CD4-positive, alpha-beta memory T cell (primary cell): ENCODE measurements at places on chromosomes 3 and 15. TPM values are rescaled to one million over a fixed set of nuclear protein-coding genes. Genes with fewer than 3 reads are reported as not detected.

DNA sequence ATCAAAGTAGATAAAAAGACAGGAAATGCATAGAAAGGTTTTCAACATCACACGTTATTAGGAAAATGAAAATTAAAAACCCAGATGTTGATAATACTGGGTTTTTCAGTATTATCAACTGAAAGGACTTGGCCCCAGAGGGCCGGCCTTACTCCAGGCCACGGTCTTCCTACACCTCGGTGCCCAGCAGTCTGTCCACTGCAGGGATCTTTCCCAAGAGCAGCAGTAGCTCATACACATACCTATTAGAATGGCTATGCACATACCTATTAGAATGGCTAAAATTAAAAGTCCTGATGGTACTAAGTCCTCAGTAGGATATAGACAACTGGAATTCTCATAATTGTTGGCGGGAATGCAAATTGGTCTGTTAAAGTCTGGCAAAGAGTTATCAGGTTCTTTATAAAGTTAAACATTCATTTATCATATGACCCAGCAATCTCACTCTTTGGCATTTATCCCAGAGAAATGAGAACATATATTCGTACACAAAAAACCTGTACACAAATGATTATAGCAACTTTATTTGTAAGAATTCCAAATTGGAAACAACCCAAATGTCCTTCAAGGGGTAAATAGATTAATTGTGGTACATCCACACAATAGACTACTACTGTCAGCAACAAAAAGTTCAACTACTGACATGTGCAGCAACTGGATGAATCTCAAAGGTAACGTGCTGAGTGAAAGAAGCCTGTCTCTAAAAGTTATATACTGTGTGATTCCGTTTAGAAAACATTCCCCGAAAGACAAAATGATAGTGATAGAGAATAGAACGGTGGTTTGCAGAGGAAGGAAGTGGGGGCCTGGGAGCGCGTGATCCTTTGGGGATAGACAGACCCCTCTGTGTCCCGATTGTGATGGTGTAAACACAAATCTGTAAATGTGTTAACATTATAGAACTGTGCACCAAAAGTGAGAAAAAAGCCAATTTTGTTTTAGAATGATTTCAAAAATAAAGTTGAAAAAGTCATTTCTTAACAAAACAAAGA is 62.3 kb downstream of the MCTP2 start:
- DNase-seq, result no peak
- H3K4me1 ChIP-seq, result no peaks in the 10 kb centered on the region
- no peaks in the 10 kb centered on the region for H3K36me3 ChIP-seq
- no peak overlapping the region for H3K4me3 ChIP-seq

DNA sequence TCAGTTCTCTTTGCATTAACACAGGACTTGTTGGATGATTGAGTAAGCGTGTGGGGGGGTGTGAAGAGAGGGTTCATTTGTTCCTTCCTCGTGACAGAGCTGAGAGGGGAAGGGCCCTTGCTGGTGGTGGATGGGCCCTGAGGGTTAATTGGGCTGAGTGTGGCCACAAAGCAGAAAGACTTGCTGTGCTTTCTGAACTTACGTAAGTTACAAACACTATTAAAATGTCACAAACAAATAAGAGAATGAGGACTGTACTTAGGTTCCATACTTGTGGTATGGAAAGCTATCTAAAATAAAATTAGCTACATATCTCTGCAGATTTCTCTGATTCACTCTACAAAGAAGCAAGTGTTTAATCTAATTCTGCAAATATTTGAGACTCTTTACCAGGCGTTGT is 231.3 kb downstream of the LPP start:
- H3K4me3 ChIP-seq, result no peak overlapping the region
- no peaks in the 10 kb centered on the region for H3K27me3 ChIP-seq
- H3K36me3 ChIP-seq, result no peaks in the 10 kb centered on the region
- H3K4me1 ChIP-seq, result peaks cover 6% of the 10 kb centered on the region
- no peak for DNase-seq
- no peak overlapping the region for H3K27ac ChIP-seq

GRCh38 chr3:110903771-110904519 is 167.7 kb upstream of the NECTIN3 start:
- H3K4me1 ChIP-seq, result no peaks in the 10 kb centered on the region
- no peak for DNase-seq
- H3K36me3 ChIP-seq, result no peaks in the 10 kb centered on the region
- no peak overlapping the region for H3K27ac ChIP-seq

ARL6IP5 gene
- polyA plus RNA-seq, result 953 TPM

DNA sequence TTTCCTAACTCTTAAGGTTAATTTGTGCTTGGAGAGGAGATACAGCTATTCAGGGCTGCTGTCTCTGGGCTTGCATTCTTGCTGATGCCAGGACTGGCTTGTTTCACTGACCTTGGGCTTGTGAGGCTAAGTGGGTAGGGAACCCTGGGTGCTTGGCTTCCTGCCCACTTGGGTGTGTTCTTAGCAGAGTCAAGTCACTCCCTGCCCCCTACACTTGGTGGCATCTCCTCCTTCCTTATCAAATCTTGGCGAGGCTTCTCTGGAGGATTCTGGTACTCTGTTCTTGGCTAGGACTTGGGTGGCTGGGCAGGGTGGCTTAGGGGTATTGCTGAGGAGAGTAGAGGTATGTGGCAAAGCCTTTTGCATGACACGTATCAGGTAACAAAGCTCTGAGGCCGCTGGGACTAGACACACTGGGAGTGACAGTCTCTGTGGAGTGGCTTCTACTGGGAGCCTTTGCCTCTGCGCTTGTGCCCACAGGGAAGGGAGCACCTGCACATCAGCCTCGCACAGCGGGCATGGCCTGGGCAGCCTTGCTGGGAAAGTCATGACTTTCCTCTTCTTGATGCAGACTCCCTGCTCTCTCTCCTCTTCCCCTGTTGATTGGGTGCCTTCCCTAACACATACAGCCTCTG is 41.8 kb downstream of the CHCHD6 start:
- no peak overlapping the region for H3K4me3 ChIP-seq
- no peaks in the 10 kb centered on the region for H3K27me3 ChIP-seq
- no peak for DNase-seq
- no peak overlapping the region for H3K27ac ChIP-seq
- no peaks in the 10 kb centered on the region for H3K4me1 ChIP-seq

IL17RE gene
- polyA plus RNA-seq, result 1.6 TPM

CLDN16 gene
- not detected for polyA plus RNA-seq

DNA sequence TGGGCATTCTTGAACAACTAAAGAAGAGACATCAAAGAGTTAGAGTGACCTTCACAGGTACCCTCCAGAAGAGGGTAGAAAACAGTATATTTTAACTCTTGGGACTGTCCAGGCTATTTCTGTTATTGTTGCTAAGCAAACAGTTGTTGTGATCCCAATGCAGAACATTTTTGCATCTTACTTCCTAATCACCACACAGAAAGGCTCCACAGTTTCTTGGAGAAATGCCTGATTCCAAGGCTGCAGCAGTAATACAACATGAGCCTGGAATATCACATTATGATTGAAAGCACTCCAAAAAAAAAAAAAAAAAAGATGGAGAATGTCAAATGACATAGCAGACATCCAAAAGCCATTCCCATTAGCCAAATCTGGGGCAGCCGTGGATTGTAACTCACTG is 195.6 kb downstream of the CTNNB1 start:
- H3K27ac ChIP-seq, result no peak overlapping the region
- H3K4me3 ChIP-seq, result no peak overlapping the region
- DNase-seq, result no peak

DNA sequence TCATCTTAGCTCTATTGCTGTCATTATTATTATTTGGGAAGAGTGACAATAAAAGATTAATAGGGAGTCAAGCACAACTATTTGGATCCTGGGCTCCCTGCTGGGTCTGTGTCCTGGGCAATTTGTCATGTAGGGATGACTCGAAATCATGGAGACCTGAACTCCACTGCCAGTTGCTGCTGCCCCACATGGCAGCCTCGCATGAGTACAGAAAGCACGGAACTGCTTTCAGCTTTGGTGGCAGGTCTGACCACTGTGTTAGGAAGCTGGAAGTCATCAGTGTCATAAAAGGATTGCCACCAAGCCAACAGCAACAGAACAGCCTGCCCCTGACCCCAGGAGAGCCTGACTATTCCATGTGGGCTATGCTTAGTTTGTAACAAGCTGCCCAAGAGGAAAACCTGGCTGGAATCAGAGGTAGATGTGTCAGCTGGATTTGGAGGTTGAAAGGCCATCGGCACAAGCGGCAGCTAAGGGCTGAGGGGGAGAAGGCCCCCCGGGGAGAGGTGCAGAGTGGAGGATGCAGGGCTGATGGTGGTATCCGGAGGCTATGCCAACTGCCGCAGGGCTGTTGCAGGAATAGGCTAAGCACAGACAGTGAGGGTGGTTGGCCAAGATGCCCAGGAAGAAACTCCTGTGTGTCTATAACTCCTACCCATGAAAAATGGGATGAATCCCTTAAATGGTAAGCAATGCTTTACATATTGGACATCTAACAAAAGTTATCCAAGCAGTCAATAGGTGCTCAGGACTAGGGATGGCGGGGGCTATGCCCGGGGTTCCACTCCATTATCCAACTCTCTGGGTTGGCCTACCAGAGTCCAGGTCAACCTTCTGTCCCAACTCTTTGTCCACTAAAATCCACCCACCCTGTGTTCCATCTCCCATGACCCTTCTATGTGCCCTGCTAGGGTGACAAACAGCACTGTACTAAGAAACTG is 291.6 kb downstream of the ADAMTS17 start:
- no peak overlapping the region for H3K4me3 ChIP-seq
- H3K27me3 ChIP-seq, result no peaks in the 10 kb centered on the region

GRCh38 chr3:20057612-20058180 is 17.4 kb downstream of the KAT2B start:
- peaks cover 68% of the 10 kb centered on the region for H3K4me1 ChIP-seq
- no peaks in the 10 kb centered on the region for H3K27me3 ChIP-seq
- DNase-seq, result no peak
- no peaks in the 10 kb centered on the region for H3K36me3 ChIP-seq

SPSB4 gene
- polyA plus RNA-seq, result not detected

PLCB2 gene
- polyA plus RNA-seq, result 22.6 TPM

WDR72 gene
- not detected for polyA plus RNA-seq

FLNB gene
- polyA plus RNA-seq, result 14.6 TPM

SLC28A1 gene
- polyA plus RNA-seq, result not detected

DNA sequence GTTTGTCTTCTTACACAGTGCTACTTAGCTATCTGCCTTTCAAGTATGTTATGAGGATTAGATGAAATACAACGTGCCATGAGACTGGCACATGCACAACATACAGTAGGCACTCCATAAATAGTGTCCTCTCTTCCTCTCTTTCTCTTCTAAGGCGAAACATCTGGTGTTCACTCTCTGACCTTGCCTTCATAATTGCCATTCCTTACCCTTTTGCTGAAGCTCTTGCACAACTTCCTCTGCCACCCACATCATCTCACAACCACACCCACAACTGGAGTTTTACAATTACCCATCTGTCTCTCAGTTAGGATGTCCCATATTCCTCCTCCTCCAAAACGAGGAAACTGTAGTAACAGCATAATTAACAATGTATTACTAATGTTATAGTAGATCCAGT is 26.4 kb upstream of the ACP3 start:
- no peak for DNase-seq
- no peaks in the 10 kb centered on the region for H3K36me3 ChIP-seq
- H3K4me1 ChIP-seq, result no peaks in the 10 kb centered on the region
- H3K27ac ChIP-seq, result no peak overlapping the region
- H3K27me3 ChIP-seq, result no peaks in the 10 kb centered on the region
